ENCODE measurements at places on chromosomes 16 and 17.

GRCh38 chr17:19368229-19368628 is 5.7 kb upstream of the B9D1 start:
- DNase-seq: no peak

DNA sequence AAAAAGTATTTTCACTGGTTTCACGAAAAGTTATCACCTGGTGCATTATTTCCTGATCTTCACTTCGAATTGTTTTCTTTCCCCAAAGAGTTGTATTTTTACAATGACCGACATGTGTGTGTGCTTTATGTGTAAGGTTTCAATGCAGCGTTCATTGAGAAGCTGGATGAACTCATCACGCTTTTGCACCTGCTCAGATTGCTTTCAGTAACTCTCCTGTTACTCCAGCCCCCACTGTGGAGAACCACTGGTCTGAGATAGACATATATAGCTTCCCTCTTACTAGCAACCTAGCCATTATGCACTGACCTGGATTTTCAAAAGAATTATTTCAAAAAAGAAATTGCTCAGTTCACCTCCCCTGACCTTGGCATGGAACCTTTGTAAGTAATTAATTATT is 178.3 kb upstream of the CHMP6 start:
- DNase-seq: no peak

DNA sequence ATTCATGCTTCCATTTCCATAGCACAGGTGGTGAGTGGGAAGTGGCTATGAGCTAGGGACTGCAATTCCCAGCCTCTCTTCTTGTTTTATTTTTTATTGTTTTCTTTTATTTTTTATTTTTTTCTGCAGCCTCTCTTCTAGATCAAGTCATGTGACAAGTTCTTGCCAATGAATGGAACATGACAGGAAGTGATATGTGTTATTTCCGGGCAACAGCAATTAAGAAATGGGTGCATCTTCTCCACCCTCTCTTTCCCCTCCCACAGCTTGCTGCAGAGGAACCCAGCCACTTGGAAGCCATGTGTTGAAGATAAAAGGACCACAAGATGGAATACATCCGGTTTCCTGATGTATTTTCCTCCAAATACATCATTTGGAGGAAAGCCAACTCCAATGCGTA is 23.6 kb downstream of the IRX5 start:
- DNase-seq: no peak

DNA sequence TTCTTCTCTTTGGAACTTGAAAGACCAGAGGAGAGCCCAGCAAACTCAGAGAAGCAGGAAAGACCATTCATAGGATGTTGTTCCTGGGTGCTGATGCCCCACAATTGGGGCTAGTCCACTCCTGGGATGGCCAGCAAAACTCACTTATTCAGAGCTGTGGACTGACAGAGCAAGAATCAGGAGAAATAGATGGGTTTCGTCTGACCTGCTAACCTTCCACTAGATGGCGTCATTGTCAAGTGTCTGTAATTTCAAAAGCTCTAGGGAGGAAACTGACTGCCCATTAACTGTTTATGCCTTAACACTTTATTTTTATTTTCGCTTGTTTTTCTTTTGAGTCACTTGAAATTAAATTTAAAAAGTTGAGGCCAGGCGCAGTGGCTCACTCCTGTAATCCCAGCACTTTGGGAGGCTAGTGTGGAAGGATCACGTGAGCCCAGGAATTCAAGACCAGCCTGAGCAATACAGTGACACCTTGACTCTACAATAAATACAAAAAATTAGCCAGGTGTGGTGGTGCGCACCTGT is 28.7 kb upstream of the MILR1 start:
- no peak for DNase-seq

DNA sequence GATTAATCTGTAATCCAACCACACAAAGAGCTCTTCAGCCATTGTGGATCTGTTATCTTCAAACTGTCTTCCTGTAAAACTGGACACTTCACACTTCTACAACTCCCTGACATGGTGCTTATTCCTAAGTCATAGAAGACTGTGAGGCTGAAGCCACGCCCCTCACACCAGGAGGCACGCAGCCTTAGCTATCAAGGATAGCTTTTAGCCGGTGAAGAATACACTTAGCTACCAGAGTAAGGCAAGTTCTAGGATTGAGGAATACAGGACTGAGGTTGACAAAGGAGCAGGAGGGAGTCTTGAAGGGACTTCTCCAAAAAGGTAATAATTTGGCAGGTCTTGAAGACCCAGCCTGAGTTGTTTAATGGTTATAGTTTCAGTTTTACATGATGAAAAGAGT is 79.8 kb upstream of the GAS7 start:
- DNase-seq: no peak

DNA sequence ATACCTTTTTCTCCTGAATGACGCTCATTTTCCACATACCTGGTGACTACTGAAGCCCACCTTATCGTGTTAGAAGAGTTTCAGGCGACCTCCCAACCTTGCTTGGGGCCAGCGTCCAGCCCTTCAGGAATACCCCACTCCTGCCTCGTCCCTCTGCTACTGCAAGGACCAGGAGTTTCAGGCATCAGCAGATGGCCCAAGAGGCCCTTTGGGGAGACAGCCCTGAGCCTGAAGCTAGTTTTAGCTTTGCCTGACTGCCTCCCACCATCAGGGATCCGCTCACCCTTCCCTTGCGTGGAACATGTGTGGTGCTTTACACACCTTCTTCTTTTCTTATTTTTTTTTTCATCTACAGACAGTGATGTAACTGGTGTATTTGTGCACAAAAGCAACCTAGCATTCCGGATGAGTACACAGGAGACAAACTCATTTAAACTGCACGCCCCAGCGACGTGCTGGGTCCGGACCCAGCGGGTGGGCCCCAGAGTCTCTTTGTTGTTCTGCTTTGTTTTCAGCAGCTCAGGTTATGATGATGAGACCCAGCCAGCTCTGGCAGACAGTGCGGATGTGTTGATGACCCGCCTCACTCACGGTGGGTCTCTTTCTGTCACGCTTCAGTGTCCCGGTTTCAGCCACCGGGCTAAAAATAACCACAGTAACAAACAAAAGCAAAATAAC is 242.4 kb downstream of the C16orf95 start:
- no peak for DNase-seq

- no peak for DNase-seq
Measured at GRCh38 chr16:87056083-87056482, 261.1 kb downstream of the C16orf95 start.

- DNase-seq: no peak
Measured at GRCh38 chr17:43935204-43935925, 6.9 kb downstream of the PPY start.

DNA sequence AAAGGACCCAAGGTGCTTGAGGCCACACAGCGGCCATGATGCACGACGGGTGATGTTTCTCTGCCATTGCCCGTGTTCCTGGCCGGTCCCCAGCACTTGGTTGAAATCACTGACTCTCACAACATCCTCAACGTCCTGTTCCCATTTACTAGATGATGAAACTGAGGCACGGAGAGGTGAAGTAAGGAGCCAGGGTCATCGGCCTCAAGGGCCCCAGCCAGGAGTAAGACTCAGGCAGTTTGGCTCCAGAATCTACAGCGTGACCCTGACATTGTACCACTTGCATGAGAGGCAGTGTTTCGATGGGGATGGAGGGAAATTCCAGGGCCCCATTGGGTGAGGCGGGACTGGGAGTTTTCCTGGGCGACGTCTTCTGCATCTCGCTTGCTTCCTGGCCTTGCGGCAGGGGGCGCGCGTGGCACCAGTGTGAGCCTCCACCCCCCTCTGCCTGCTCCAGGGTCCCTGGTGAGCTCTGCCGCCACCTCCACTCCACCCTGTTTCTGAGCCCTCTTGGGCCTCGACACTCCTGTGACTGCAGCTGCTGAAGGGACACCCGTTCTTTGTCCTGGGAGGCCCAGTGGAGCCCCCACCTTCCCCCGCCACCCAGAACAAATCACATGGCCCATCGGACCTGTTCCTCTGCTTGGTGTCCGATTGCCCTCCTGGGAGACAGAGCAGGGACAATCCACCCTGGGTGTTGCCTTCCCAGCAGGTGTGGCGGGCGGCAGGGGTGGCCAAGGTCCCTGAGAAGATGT is 133.0 kb upstream of the GSE1 start:
- DNase-seq: no peak

DNA sequence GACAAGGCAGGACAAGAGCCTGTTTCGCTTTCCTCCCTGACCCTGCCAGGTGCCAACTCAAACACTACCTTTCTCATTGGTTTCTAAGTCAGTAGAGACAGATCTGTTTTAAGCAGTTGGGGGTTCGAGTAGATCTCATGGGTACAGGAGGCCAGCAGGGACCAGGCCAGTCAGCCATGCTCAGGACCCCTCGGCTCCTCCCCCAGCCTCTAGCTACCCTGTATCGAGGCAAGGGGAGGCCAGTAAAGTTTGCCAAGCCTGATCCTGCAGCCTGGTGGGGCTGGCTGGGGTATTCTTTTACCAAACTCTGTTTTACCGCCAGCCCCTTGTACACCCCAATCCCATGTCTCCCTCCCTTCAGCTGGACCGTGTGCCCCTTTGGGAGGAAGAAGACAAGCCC is 26.6 kb downstream of the OR1D5 start:
- DNase-seq: no peak

DNA sequence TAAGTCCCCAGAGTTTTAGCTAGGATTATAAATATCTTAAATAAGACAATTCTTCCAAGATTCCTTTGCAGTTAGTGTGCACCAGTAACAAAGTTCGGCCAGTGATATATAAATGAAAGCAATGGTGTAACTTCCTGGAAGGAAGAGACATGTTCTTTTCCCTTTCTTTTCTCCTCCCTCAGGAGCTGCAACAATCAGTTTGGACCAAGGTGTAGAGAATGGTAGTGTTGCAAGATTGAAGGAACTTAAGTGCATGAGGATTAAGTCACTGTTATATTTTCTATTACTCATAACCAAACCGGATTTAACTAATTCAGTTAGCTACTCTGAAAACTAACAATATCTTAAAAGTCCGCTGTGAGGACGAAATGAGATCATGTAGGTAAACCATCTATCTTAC is 68.9 kb upstream of the KCNJ16 start:
- no peak for DNase-seq

- DNase-seq: peak; percentile 83
Measured at GRCh38 chr17:18158022-18158600, 25.5 kb upstream of the ALKBH5 start.

DNA sequence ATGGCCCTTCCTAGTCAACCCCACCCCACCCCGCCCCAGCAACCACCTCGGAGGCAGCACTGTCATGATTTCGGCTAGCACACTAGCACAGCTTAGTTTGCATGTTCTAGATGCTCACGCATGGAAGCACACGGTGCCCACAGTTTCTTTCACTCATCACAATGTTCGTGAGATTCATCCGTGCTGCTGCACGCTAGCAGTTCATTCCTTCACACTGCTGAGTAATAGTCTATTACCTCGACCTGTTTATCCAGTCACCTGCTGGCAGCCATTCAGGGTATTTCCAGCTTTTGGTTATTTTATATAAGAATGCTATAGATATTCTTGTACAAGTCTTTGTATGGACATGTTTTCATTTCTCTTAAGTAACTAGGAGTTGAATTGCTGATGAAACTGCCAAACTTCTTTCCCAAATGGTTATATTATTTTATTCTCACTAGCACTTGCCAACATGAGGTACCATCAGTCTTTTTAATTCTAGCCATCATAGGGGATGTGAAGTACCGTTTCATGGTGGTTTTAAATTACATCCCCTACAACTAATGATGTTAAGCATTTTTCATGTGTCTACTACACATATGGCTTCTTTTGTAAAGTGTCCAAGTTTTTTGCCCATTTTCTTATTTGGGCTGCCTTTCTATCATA is 75.7 kb downstream of the CYTH1 start:
- DNase-seq: no peak

- no peak for DNase-seq
Measured at GRCh38 chr17:14209215-14209614, 27.4 kb downstream of the CDRT15 start.

GRCh38 chr16:7624871-7625766 is 292.5 kb downstream of the RBFOX1 start:
- no peak for DNase-seq
